ENCODE measurements at places on chromosomes 1 and 21. TPM values are rescaled to one million over a fixed set of nuclear protein-coding genes. Genes with fewer than 3 reads are reported as not detected.

- no peak for DNase-seq
These were observed 66.4 kb downstream of the BEND5 start for GRCh38 chr1:48710318-48710717.

GRCh38 chr1:53693773-53694717 is 44.9 kb downstream of the GLIS1 start:
- no peak for DNase-seq

- no peak for DNase-seq
These were observed 26.4 kb downstream of the KRTAP10-1 start for GRCh38 chr21:44513389-44514217.

DNA sequence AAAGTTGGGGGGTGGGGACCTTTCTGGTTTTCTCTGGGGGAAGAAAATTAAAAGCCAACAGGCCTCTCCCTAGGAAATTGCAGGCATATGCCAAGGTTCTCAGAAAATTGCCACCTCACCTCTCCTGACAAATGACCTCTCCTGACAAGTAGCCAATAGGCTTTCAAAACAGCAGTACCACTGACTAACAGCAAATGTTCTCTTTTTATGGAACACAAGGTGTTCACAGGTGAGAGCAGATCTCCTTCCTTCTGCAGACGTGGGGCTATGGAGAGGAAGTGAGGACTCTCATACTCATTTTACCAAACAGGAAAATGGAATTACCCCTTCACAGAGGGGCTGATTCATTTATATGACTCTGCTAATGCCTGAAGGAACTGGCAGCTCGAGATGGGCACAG is 32.7 kb upstream of the SUCO start:
- DNase-seq: no peak

GRCh38 chr21:31553926-31554325 is 105.6 kb upstream of the SOD1 start:
- DNase-seq: no peak

Gene LORICRIN
- not detected for polyA plus RNA-seq

Gene ANGPTL7
- polyA plus RNA-seq: 0.10 TPM

Gene SLAMF1
- polyA plus RNA-seq: 0.23 TPM

Data from right lung (tissue), 10 donors.